ENCODE measurements at places on chromosomes 4 and X. TPM values are rescaled to one million over a fixed set of nuclear protein-coding genes. Genes with fewer than 3 reads are reported as not detected.

Gene F11
- 19.5 TPM for polyA plus RNA-seq

Gene SGMS2
- 9.2 TPM for polyA plus RNA-seq

Gene SORCS2
- polyA plus RNA-seq = 2.2 TPM

Gene SRPX2
- 5.5 TPM for polyA plus RNA-seq

Gene MAOB
- 20.5 TPM for polyA plus RNA-seq

Gene MTNR1A
- not detected for polyA plus RNA-seq

Gene DRD5
- polyA plus RNA-seq = 0.15 TPM

Gene MSX1
- not detected for polyA plus RNA-seq

Gene TMPRSS11D
- 0.03 TPM for polyA plus RNA-seq

Gene PRR32
- not detected for polyA plus RNA-seq

Gene TMEM271
- polyA plus RNA-seq = 0.22 TPM

DNA sequence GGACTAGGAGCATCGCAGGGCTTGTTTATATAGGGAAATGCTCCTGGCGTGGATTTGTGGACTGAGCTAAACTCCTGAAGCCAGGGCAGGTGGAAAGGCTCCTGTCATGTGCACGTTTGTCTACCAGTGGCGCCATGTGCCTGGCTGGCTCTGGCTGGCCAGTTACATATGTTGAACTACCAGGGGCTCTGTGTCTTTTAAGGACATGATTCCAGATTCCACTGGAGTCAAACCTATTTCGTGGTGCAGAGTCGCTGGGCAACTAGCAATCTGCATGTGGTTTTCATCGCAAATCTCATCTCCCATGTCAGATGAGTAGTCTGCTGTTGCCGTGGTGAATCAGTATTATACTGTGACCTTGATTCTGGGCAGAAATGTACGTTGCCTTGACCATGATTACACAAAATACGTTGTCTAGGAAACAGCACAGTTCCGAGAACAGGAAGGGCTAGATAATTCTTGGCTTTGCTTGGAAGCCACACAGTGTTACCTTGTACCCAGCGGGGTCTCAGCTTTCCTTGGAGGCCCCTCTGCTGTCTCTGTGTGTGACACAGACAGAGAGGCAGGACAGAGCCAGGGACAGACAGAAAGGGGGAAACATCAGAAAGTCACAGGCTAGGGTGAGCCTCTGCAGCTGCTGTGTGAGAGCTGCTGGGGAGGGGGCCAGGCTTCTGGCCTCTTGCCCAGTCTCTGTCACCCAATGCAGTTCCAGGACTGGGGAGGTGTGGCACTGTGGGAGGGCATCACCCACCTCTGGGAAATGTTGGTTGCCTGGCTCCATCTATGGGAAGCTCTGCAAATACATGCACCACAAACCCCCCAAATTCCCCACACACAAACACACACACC lies 19.2 kb downstream of the PNMA6E start:
- DNase-seq = no peak

GRCh38 chr4:148441624-148441985 lies 609 bp downstream of the NR3C2 start:
- no peak for DNase-seq

DNA sequence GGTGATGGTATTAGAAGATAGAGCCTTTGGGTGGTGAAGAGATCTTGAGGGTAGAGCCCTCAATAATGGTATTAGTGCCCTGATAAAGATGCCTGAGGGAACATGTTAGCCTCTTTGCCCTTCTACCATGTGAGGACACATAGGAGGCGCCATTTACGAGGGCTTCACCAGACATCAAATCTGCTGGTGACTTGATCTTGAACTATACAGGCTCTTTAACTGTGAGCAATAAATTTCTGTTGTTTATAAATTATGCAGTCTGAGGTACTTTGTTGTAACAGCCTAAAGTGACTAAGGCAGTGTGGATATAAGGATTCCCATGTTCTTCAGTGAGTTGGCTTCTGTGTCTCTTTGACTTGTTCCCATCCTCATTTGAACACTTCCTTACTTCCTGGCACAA lies 11.8 kb downstream of the MOB1B start:
- no peak for DNase-seq

DNA sequence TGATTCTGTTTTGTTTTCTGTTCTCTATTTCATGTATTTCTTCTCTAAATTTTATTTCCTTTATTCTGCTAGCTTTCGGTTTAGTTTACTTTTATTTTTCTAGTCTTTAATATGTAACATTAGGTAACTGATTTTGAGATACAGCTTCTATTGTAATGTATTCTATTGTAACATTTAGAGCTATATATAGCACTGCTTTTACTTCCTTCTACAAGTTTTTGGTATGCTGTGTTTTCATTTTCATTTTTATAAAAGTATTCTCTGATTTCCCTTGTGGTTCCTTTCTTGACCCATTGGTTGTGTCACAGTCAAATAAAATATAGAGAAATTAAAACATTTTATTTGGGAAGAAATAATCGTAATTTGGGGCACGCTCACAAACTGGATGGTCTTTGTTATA lies 13.9 kb upstream of the CT47A1 start:
- no peak for DNase-seq

DNA sequence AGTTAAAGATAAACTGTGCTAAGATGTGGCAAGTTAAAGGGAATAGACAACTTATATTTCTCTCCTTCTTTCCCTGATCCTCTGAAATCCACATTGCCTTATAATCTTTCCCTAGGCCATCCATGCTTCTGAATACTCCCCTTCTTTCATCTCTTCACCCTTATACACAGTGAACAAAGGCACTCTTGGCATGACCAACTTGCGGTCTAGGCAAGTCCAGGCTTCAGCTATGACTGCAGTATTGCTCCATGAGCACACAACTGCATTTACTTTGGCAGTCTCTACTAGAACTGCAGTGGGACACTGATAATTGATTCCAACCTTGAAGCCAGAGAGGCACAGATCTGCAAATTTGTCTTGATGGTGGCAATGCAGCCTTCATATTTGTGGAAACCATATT lies 24.2 kb upstream of the UBA6 start:
- DNase-seq = no peak

GRCh38 chr4:3017504-3017903 lies 54.1 kb downstream of the GRK4 start:
- DNase-seq = no peak

- no peak for DNase-seq
Observed at GRCh38 chr4:181685461-181685860, 557.7 kb upstream of the TENM3 start.

- no peak for DNase-seq
Observed at GRCh38 chrX:57368158-57368557, 81.7 kb downstream of the FAAH2 start.

DNA sequence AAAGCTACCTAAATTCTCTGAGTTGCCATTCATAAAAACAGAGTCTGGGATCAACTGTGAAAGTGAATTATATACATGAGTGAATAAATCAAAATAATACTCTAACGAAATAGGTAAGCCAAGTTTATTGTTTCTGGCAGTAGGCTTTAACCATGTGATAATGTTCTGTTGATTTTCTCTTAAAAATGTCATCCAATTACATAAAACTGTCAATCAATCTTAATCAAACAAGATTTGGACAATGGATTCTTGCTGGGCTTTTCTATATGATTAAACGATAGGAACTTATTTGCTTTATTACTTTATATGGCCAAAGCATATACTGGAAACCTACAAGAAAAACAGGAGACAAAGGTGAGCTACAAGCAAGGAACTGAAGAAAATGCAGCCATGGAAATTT lies 148.8 kb downstream of the INPP4B start:
- DNase-seq = no peak

DNA sequence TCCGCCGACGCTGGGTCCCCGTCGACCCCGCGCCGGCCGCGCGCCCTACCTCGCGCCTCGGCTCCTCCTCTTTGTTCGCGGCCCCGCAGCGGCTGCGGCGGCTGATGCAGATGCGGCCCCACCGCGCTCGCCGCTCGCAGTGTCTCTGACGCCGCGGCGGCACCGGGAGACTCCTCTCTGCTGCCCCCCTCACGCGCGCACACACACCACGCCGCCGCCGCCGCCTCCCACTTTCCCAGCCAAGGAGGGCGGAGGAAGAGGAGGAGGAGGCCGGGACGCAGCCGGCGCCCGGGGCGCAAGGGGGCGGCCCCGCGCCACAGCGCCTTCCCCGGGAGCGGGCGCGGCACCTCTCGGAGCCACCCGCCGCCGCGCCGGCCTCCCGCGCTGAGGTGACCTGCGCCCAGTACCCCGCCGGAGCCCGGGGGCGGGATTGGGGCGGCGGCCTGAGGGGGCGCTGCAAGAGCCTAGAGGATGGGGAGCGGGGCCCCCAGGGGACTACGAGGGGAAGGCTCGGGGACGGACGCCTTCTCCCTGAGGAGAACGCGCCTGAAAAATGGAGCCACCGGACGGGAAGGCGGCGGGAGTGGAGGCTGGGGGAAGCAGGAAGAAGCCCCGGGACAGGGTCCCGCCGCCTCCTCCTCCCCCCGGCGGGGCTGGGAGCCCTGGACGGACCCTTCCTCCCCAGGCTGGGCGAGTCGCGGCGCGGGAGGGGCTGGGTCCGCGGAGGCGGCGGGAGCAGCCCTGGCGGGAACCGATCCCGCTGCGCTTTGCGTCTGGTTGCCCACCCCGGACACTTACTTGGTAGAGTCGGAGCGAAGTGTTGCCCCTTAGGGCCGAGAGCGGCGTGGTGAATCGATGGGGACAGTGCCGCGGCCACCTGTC lies at the start of gene SH3RF1:
TSS of gene SH3RF1 (minus strand) at position 147 of the 882 bp plus-strand sequence. CDS start 1,744 bp downstream, outside the sequence.
- DNase-seq = peak; percentile 93

DNA sequence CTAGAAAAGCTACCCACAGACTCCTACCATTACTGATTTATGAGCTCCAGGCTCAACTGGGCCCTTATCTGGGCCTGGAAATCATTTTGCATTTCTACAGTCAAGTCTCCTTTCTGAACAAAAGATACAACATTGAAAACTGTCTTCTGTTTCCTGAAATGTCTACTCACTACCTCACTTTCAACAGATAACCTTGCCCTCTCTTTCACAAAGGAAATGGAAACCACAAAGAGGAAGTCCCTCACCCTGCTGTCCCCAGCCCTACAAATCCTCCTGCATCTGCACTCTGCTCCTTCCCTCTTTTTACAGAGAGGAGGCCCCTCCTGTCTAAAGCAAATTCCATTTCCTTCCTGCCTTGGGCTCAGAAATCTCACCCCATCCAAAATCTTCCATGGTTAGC lies 24.8 kb upstream of the CYBB start:
- peak; percentile 29 for DNase-seq

DNA sequence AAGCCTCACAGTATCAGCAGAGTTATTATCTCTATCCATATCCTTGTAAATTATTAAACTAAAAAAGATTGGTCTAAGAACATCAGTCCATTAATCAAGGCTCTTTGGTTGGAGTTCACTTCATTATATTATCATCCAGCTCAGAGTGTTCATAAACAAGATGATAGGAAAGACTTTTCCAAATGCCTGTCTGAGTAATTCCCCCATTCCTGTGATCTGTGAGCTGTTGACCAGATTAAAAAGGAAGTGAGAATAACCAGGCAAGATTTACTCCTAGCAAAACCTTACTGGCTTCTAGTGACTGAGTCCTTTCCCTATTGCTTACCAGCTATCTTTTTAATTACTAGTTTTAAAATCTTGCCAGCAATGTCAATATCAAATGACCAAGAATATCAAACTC lies 14.9 kb downstream of the PKD2 start:
- peak; percentile 50 for DNase-seq

- no peak for DNase-seq
Observed at GRCh38 chr4:77481856-77482255, 123.8 kb upstream of the CXCL13 start.

GRCh38 chr4:13325744-13326143 lies 158.4 kb downstream of the RAB28 start:
- no peak for DNase-seq

DNA sequence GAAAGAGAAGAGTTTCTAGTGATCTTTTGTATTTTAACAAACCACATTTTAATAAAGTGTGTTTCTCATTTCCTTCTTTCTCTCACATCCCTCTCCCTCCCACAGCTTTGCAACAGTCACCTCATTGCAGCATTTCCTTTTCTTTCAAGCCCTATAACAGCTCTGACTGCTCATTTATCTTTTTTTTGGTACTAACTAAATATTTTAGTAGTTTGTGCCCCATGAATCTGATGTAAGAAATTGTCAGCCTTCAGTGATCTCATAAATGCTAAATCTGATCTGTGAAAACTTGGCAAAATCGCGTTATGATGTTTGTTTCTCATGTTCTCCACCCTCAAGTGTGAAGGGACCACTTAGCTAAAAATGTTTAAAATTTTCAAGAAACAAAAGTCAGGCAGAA lies 258.5 kb upstream of the SLIT2 start:
- DNase-seq = no peak

DNA sequence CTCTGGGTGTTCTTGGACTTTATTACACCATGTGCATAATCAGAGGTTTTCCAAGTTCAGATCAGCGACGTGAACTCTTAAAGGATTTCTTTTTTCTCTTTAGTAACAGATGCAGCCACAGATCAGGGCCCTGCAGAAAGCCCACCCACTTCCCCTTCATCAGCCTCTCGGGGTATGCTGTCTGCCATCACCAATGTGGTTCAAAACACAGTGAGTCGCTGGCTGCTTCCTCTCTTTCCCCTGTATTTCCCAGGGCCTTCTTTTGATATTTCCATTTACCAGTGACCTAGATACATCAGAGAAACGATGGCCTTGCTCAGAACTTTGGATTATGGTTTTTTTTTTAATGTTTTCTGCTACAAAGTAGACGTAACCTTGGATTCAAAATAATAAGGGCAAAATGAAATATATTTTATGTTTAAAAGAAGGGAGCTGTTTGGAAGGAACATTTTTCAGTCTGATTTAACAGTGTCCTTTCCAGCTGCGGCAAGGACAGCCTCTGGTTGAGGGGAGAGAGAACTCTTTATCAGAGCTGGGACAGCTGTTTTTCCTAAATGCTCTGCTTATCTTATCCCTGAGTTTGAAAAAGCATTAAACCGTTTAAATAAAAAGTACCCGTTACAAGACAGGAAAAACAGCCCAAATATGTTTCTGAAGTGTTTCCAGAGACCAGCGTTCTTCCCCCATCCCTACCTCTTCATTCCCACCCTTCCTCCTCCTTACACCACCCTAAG lies 38.2 kb downstream of the FAM114A1 start:
- no peak for DNase-seq

GRCh38 chrX:75642811-75643361 lies 120.0 kb upstream of the ZDHHC15 start:
- DNase-seq = no peak

DNA sequence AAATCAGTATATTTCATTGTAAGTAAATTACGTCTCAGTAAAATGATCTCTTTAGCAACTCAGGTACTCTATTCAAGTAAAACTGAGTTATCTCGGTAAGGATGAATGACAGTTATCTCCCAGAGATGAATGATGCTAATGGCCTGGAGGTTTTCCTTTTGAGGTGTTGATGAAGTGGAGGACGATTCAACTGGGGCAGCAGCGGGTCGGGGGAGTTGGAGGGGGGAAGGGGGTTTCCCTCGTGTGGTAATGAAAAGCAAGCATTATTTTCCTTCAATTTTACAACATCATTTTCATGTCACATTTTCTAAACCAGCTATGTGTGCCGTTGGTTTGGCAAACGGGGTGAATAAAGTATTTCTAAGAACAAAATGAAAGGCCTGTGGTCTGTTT lies 92.4 kb upstream of the ATXN3L start:
- DNase-seq = no peak

GRCh38 chrX:96576368-96576767 lies 108.3 kb upstream of the DIAPH2 start:
- no peak for DNase-seq
